T-helper 2 cell treated with Interferon-gamma antibody and Interleukin-4, amounts not matched to agents 5 μg/mL and 100 μg/mL, for 36 hours (primary cell): ENCODE measurements at places on chromosomes 6 and 20.

GRCh38 chr20:5557123-5557522, 193.1 kb upstream of the SHLD1 start:
- DNase-seq, result peak; percentile 40

DNA sequence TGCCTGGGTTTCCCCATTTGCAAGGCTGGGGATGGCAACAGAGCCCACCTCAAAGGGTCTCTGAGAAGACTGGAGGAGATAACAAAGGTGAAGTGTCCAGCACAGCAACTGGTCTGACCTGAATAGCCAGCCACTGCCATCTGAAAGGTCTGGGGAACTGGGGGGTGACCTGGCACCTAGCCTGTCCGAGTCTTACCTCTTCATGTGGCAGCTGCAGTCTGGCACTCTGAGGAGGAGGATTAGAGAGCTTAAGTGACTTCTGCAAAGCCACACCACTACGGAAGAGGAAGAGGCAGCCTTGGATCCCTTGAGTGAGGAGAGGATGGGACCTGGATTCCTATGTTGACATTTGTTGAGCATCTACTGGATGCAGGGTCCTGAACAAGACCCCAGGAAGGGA, 22.2 kb downstream of the C20orf203 start:
- no peak for DNase-seq

DNA sequence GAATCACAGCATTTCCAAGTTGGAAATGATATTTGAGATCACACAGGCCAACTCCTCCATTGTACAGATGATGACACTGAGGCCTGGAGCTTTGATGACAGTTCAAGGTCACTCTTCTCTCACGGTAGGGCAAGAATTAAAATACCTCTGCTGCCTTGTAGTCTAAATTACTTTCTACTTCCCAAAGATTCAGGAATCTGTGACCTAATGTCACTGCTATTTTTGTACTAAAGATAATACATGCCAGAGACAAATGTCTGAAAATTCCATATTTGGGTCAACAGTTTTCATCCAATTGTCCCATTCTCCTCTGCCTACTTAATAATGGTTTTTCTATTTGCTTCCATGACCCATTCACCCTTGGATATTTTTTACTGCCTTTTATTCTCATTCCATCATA, 160.0 kb downstream of the SOD2 start:
- no peak for DNase-seq

DNA sequence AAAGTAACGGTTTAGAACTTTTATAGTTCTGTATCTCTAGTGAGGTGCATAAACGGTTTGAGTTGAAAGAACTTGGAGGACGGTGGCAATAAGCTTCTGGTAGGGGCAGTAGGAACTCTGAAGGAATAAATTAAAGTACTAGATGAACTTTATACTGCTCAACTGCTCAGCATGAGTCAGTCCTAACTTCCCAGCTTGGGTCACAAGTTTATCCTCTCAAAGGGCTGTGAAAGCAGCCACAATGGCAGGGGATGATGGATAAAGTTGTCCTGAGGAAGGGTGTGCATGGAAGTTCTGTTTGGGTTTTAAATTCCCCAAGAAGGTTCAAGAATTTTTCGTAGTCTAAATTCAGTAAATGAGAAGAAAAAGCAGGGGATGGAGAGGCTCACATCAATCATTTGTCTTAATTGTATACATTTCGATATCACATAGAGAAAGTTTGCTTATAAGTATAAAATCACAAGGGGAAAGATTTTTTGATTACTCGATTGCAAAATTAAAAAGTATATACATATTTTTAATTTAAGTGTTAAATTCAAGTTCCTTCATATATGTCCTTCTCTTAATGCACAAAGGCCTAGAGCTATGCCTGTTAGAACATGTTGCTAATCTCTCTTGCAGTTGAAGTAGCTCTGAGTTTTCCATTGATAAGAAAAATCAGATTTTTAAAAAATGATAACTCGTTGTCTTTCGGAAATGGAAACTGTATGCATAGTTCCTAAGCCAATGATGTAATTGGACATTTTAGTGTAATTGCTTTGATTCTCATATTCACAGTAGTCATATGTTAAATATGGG, 55.3 kb upstream of the JAG1 start:
- no peak for DNase-seq

GRCh38 chr20:23242556-23243180, 107.9 kb upstream of the NXT1 start:
- no peak for DNase-seq

DNA sequence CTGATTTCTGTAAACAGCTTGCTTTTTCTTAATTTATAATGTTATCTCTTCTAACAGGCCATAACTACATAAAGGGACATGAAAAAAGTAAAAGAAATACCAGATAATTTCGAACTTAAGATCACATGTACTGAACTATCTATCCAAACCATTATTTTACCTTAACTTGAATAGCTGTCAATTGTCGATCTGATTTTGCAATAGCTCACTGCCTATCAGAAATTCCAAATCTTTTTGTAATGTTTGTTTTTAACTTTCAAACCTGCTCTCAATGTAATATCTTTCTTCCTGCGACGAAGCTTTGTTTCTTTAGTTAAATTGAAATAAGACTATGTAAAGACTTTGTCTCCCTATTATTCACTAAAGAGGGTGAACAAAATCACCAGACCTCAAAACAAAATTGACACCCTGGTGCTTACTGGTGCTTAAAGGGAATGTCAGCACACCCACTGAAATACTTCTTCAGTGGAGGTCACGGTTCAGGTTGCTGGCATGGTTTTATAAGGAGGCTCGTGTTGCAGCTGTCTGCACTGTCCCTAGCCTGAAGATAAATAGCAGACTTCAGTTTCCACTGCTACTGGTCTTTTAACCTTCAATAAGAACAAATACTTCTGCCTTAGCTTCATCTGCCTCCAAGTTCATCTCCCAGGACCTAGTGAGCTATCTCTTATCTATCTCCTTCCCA, 117.5 kb upstream of the QKI start:
- DNase-seq, result no peak

- DNase-seq, result no peak
These were observed 126.5 kb downstream of the WDR27 start for GRCh38 chr6:169575365-169575764.

DNA sequence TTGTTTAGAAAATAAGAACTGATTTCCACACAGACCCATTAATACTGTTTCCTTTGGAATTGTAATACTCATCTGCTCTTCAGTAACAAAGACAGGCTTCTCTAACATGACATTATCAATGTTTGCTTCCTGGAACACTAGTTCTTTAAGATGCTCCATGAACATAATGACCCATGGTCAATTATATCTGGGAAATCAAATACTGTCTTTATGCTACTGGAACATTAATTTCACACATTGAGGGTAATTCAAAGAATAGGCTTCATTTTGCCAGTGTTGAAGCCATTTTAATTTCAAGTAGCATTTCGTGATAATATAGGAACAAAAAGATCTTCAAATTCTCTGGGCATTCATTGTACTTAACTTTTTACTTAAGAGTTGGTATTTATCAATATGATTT, 80.9 kb downstream of the OPN5 start:
- no peak for DNase-seq

DNA sequence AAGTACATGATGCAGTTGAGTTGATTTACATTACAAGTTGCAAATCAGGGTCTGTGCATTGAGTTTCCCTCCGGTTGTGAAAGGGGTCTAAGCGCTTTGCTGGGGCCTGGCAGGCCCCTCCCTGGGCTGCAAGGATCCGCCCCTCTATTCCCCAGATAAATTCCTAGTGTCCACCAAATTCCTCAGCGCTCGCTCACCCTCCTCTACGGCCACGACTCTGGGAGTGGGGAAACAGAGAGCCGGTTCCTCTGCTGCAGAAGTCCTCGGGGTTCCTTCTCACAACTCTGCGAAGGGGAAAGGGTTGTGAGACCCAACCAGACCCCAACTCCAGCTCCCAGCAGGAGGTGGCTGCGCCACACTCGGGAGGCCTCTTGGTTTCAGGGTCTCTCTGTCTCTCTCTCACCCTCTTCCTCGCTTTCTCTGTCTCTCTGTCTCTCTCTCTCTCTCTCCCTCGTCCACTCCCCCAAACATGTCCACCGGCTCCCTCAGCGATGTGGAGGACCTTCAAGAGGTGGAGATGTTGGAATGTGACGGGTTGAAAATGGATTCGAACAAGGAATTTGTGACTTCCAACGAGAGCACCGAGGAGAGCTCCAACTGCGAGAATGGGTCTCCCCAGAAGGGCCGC, at the start of gene TCF21:
TSS of gene TCF21 (plus strand) at position 185 of the 628 bp plus-strand sequence. CDS start at position 470, 285 bp downstream.
- DNase-seq, result no peak

DNA sequence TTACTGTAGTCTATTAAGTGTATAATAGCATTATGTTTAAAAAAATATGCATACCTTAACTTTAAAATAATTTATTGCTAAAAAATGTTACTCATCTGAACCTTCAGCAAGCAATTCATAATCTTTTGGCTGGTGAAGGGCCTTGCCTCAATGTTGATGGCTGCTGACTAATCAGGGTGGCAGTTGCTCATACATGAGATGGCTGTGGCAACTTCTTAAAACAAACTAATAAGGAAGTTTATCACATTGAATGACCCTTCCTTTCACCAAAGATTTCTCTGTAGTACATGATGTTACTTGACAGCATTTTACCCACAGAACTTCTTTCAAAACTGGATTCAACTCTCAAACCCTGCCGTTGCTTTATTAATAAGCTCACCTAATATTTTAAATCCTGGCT, 84.0 kb downstream of the TASP1 start:
- DNase-seq, result no peak

- no peak for DNase-seq
These were observed 5.2 kb upstream of the ENPP5 start for GRCh38 chr6:46175976-46176375.

- DNase-seq, result no peak
These were observed 71.6 kb upstream of the LGSN start for GRCh38 chr6:63391203-63391970.

GRCh38 chr6:129281168-129281796, 398.3 kb downstream of the LAMA2 start:
- no peak for DNase-seq

DNA sequence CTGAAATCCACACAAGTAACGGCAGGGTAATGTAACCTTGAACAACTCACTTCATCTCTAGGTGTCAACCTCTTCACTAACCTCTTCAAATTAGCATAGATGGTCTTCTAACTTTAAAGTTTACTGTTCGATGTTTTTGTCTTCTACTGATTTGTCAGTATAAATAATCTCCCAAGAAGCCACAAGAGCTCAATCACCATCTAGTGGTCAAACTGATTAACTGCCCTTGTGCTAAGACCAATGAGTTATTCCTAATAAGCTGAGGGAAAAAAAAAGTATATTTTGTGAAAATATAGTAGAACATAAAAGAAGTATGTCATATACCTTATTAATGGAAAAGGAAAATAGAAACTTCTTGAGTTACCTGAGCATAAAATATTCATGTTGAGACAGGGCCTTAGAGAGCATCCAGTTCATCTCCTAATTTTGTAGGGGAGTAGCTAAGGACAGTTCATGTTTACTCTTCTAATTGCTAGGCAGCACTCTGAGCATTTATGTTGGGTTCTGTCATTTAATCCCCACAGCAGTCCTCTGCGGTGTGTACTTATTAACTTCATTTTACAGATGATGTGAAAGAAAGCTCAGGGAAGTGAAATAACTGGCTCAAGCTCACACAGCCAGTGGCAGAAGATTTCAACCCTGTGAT, 317.1 kb downstream of the ESR1 start:
- no peak for DNase-seq

GRCh38 chr6:83962582-83962981, 71.0 kb upstream of the MRAP2 start:
- DNase-seq, result no peak

- no peak for DNase-seq
These were observed 31.8 kb downstream of the ZDHHC14 start for GRCh38 chr6:157412791-157413190.
